ENCODE measurements at places on chromosomes 11 and 22.

DNA sequence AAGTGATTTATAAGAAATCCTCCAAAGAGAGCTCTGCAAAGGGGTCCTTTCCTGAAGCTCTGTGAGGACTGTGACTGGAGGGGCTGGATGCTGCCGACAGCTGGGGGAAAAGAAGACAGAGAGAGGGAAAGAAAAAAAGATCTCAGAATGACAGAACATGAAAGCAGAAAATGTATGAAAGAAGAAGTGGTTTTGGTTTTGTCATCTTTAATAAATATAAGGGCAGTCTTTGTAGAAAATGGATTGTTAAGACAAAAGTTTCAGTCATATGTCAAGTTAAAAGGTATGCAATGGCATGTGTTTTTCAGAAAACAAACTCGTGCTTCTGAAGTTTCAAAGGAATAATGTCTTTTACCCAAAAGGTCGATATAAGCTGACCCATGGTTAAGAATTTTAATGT is 105.5 kb downstream of the CCDC83 start:
- no peaks in the 10 kb centered on the region for H3K27me3 ChIP-seq
- no peak overlapping the region for H3K27ac ChIP-seq
- peaks cover 23% of the 10 kb centered on the region for H3K36me3 ChIP-seq
- no peak for DNase-seq

- H3K27me3 ChIP-seq = peaks cover 68% of the 10 kb centered on the region
- H3K27ac ChIP-seq = no peak within 1 kb of the TSS
- no peaks in the 10 kb centered on the region for H3K36me3 ChIP-seq
- peak; percentile 77 for DNase-seq
- H3K4me3 ChIP-seq = peak within 1 kb of the TSS; percentile 48
Observed at GRCh38 chr11:61679893-61680621, at the start of gene DAGLA. Gene DAGLA (plus strand): TSS chr11:61680391. CDS start chr11:61720156, 39,765 bp downstream.

DNA sequence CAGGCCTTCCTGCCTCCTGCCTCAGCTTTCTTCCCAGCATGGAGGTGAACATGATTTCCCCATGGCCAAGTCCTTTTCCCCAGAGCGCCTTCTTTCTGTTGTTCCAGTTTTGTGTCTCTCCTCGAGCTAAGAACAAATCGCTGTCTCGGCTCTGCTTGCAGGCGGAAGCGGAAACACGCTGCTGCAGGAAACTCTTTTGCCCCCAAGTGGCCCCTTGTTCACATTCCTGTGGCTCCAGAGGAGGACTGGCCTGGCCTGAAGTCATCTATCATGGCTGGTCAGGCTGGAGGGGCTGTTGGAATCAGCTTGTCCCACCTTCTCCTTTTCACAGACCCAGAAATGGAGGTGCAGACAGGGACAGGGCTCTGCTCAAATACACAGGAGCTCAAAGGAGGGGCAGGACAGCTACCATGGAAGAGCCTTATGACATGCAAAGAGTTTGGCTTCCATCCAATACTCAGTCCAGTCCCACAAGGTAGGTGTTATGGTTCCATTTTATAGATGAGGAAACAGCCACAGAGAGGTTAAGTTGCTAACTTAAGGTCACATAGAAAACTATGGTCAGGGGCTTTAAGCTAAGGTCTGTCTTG is 182.2 kb upstream of the SYT13 start:
- H3K4me3 ChIP-seq = no peak overlapping the region
- no peaks in the 10 kb centered on the region for H3K36me3 ChIP-seq
- DNase-seq = no peak
- H3K27ac ChIP-seq = no peak overlapping the region

DNA sequence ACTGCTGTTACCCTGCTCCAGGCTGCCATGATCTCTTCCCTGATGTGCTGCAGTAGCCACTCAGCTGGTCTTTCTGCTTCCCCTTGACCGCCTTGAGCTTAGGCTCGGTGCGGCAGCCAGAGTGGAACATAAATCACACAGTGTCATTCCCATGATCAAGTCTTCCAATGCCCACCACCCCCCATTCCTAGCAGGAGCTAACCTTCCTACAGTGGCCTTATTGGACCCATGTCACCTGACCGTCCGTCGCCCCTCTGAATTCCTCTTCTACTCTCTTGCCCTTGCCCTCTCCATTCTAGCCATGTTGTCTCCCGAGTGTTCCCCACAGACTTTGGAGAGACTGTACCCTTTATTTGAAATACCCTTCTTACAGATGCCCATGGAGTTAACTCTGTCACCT is 43.4 kb downstream of the OTOG start:
- H3K36me3 ChIP-seq = no peaks in the 10 kb centered on the region
- H3K27ac ChIP-seq = no peak overlapping the region
- no peak overlapping the region for H3K4me3 ChIP-seq
- H3K27me3 ChIP-seq = peaks cover 33% of the 10 kb centered on the region

DNA sequence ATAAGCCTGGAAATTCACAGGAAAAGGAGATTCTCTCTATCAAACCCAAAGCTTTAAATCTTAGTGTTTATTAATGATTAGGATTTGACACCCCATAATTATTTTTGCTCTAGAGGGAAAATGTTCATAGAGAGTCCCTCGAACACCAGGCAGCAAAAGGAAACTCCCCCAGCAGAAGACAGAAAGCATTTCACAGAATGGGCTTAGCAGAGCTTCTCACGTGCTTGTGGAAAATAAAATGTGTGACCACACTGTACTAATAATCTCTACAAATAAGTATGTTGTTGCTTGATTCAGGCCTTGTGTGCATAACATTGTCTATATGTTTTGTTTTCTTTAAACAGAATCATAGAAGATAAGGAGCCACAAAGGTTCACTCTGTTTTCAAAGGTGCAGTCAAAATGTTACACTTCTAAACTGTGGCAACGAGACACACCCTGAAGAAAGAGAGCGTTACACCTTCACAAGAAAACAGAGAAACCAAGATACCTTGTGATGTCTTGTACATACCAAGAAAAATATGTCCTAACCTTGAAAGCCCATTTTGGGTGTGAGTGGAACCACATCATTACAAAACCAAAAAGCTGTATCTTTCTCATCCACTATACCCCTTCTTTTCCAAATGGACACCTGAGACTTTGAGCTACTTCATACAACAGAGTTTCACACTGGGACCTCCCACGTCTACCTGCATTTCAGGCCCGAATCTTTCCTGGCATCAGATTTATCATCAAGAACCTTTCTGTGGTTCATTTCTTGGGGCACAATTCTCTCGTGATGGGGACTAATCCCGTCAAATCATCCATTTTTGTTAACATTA is 282.5 kb downstream of the ETS1 start:
- no peak overlapping the region for H3K4me3 ChIP-seq
- H3K27me3 ChIP-seq = no peaks in the 10 kb centered on the region
- no peak for DNase-seq
- H3K4me1 ChIP-seq = peaks cover under 1% of the 10 kb centered on the region

DNA sequence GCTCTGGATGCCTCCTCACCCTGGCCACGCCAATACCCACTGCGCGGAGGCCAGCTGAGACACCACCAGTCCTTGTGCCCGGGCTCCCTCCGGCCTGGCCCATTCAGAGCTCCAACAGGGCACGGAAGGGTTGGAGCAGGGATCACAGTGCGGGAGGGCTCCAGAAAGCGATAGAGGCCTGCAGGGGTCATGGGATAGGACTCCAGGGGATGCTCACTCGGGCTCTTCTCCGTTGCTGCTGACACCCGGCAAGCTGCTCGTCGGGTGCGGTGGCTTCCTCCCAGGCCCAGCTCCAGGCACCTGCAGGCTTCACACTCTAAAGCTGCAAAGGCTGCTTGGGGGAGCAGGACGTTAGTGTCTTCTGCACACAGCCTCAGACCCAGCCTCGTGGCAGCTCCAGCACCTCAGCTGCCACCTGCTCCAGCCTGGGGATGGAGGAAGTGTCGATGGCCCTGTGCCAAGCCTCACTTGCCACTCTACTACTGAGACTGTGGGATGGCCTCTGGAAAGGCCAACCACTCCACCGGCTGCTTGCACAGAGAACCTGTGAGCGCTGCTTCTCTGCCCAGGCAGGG is 10.6 kb downstream of the WNT7B start:
- H3K36me3 ChIP-seq = no peaks in the 10 kb centered on the region
- no peak for DNase-seq
- H3K27ac ChIP-seq = no peak overlapping the region
- H3K4me1 ChIP-seq = peaks cover 37% of the 10 kb centered on the region
- H3K27me3 ChIP-seq = peaks cover 4% of the 10 kb centered on the region

DNA sequence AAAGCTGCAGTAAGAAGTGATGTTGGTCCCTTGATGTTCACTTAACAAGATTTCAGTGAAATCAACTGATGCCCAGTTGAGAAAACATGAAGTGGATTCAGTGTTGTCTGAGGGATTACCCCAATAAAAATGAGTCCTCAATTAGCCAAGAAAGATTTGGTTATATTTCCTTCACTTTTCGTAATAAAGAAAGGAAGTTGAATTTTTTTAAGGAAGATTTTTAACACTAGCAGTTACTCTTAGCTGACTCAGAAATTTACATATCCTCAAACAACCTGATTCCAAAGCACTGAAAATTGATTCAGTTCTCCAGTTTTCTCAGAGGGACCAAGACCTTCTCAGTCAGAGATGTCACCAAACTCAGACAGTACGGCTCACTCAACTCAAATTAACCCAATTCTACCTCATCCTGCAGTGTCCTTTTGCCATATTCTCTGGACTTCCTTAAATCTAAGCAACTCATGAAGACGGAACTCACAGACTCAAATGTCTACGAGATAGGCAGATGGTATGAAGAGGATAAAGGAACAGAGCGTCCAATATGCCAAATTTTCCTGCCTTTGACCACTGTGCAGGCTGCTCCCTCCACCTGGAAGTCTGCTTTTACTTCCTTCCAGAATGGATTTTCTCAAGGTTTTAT is 22.8 kb downstream of the SLC5A4 start:
- no peak overlapping the region for H3K27ac ChIP-seq
- H3K36me3 ChIP-seq = no peaks in the 10 kb centered on the region
- H3K4me1 ChIP-seq = no peaks in the 10 kb centered on the region
- peaks cover 11% of the 10 kb centered on the region for H3K27me3 ChIP-seq

DNA sequence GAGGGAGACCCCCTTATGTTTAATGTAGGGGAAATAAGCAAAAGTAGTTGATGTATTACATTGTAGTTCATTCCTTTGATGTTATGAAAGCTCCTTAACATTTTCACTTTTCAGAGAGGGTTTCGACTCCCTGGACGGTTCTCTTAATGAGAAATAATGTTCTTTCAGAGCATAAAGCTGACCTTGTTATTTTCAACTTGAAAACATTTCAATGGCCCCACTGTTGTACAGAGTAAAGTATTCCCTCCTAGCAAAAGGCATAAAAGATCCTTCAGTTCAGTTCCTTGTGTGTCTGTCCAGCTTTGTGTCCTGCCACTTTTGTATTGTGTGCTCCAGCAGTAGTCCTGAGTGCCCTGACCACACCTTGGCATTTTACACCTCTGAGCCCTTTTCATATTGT is 63.9 kb downstream of the UVRAG start:
- no peaks in the 10 kb centered on the region for H3K4me1 ChIP-seq
- no peaks in the 10 kb centered on the region for H3K27me3 ChIP-seq
- H3K36me3 ChIP-seq = no peaks in the 10 kb centered on the region
- no peak overlapping the region for H3K27ac ChIP-seq
- H3K4me3 ChIP-seq = no peak overlapping the region
- no peak for DNase-seq

- H3K36me3 ChIP-seq = no peaks in the 10 kb centered on the region
- no peaks in the 10 kb centered on the region for H3K27me3 ChIP-seq
- no peaks in the 10 kb centered on the region for H3K4me1 ChIP-seq
- H3K27ac ChIP-seq = no peak overlapping the region
Observed at GRCh38 chr22:31537019-31537535, 40.7 kb downstream of the SFI1 start.

DNA sequence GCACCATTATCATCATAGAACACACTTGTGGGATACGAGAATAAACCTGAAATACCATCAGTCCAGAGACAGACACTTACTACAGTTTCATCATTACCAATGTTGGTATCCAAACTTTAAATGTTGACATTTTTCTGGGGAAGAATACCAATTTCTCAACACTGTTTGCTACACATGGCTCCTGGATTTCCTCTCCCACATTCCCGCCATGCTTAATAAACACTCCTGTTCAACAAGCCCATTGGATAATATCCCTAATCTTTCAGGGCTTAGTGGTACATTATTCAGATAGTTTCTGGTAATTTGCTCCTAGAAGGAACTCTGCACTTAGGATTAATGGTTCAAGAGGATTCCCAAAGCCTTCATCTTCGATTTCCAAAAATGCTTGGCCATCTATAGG is 48.2 kb downstream of the CSF2RB start:
- DNase-seq = no peak
- H3K4me3 ChIP-seq = no peak overlapping the region
- no peaks in the 10 kb centered on the region for H3K36me3 ChIP-seq
- H3K27me3 ChIP-seq = no peaks in the 10 kb centered on the region
- H3K4me1 ChIP-seq = peaks cover 5% of the 10 kb centered on the region

DNA sequence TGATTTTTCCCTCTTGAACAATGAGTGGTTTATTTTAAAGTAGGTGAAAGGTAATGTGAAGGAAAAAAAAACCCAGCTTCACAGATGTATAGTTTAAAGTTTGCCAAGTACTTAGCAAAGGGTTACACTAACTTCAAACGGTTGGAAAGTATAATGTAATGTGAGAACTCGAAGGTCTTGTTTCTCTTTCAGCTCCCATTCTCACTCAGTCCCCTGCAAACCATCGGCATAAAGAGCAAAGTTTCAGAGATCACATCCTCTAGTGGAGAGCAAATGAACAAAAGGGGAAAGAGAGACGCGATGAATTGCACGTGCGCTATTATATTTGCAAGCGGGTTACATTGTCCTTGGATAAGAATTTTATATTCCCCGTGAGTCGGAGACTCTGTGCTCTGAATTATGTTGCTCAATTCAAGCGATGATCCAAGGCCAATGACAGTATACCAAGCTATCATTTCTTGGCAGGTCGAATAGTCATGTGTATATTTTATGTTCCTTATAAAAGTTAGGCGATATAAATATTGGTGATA is 37.6 kb upstream of the BIRC3 start:
- DNase-seq = no peak
- H3K4me3 ChIP-seq = no peak overlapping the region

GRCh38 chr11:111663820-111664219 is 61.6 kb downstream of the SIK2 start:
- H3K27ac ChIP-seq = no peak overlapping the region
- no peak for DNase-seq
- H3K36me3 ChIP-seq = no peaks in the 10 kb centered on the region

GRCh38 chr11:106176817-106177216 is 99.4 kb downstream of the AASDHPPT start:
- DNase-seq = no peak
- no peaks in the 10 kb centered on the region for H3K27me3 ChIP-seq
- H3K27ac ChIP-seq = no peak overlapping the region
- no peaks in the 10 kb centered on the region for H3K4me1 ChIP-seq

Data from SJSA1 (cell line).